Progenitor cell of endocrine pancreas (in vitro differentiated cells): ENCODE measurements at places on chromosomes 13 and 19. TPM values are rescaled to one million over a fixed set of nuclear protein-coding genes. Genes with fewer than 3 reads are reported as not detected.
A peak's percentile ranks its signal among the peaks of the same experiment; 100 is the strongest.

- peaks cover 51% of the 10 kb centered on the region for H3K27me3 ChIP-seq
- H3K27ac ChIP-seq: no peak overlapping the region
These were observed 15.9 kb upstream of the KCTD15 start for GRCh38 chr19:33780746-33781145.

GRCh38 chr13:21675095-21675991 lies 4.5 kb downstream of the FGF9 start:
- H3K36me3 ChIP-seq: no peaks in the 10 kb centered on the region
- H3K27me3 ChIP-seq: peaks cover 18% of the 10 kb centered on the region
- peak; percentile 28 for DNase-seq
- peaks cover 35% of the 10 kb centered on the region for H3K4me1 ChIP-seq
- H3K4me3 ChIP-seq: peak overlapping the region; percentile 88

DNA sequence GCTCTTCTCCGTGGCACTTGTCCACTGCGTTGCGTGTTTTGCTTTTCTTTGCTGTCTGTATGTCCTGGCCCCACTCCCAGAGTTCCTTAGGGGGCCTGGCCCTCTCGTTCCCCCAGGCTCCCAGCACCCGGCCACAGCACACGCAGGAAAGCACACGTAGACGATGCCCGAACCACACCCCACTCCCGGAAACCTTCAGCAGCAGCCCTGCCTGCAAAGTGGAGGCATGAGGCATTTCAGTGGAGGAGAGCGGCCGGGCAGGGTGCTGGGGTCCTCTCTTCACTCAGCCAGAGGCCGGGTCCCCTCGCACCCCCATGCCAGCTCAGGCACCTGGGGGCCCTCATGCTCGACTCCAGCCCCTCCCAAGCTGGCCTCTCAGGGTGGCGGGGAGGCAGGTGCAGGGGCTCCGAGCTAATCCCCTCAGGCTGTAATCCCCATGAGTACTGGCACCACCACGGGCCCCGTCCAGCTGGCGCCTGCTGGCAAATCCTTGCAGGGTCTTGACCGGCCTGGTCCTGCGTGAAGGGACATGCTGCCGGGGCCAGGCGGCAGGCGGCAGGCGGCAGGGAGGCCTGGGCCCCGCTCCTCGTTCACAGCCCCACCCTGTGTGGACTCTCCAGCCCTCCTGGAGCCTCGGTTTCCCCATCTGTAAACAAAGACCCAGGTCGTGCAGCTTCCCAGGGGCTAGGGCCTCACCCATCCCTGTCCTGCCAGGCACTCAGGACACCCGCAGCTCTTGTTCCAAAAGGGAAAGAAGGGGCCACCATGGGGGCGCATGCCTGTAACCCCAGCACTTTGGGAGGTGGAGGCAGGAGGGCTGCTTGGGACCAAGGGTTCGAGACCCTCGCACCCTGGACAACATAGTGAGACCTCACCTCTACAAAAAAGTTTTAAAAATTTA lies 7.0 kb downstream of the PIP5K1C start:
- DNase-seq: no peak
- peaks cover 3% of the 10 kb centered on the region for H3K4me1 ChIP-seq
- H3K27me3 ChIP-seq: no peaks in the 10 kb centered on the region
- H3K36me3 ChIP-seq: peaks cover 7% of the 10 kb centered on the region
- H3K4me3 ChIP-seq: no peak overlapping the region
- H3K27ac ChIP-seq: peak overlapping the region; percentile 29

- peaks cover 37% of the 10 kb centered on the region for H3K36me3 ChIP-seq
- no peak for DNase-seq
- peak overlapping the region; percentile 90 for H3K27ac ChIP-seq
- peaks cover 2% of the 10 kb centered on the region for H3K4me1 ChIP-seq
- no peaks in the 10 kb centered on the region for H3K27me3 ChIP-seq
- H3K4me3 ChIP-seq: no peak overlapping the region
These were observed 11.5 kb downstream of the PLPPR3 start for GRCh38 chr19:810077-810855.

DNA sequence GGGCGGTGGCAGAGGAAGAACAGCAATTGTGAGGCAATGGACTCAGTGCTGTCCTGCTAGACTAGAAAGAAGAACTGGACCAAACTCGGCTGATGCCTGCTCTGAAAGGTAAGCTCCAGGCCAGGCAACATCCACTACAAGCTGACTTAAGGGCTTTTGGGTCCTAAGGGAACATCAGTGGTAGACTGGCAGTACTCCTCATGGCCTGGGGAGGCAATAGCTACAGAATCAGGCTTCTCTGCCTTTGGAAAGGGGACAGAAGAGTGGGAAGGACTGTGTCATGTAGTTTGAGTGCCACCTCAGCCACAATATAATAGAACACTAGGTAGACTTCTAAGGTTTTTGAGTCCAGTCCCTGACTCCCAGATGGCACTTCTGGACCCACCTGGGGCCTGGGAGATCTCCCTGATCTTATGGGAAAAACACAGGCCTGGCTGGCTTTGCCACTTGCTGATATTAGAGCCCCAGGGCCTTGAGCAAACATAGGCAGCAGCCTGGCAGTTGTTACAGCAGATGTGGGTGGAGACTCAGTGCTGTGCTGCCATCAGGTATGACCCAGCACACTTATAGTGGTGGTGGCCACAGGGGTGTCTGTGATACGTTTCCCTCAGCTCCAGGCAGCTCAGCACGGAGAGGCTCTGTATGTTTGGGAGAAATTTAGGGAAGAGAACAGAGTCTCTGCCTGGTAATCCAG lies 9.2 kb upstream of the CLC start:
- H3K27me3 ChIP-seq: peaks cover 69% of the 10 kb centered on the region
- no peaks in the 10 kb centered on the region for H3K4me1 ChIP-seq
- no peak for DNase-seq
- H3K4me3 ChIP-seq: no peak overlapping the region
- no peak overlapping the region for H3K27ac ChIP-seq

- no peak for DNase-seq
- peaks cover 19% of the 10 kb centered on the region for H3K27me3 ChIP-seq
- H3K27ac ChIP-seq: no peak overlapping the region
- H3K4me1 ChIP-seq: no peaks in the 10 kb centered on the region
- H3K36me3 ChIP-seq: no peaks in the 10 kb centered on the region
- no peak overlapping the region for H3K4me3 ChIP-seq
These were observed 23.7 kb downstream of the LYPD3 start for GRCh38 chr19:43441716-43442115.

GRCh38 chr13:98821372-98822224 lies 69.1 kb upstream of the SLC15A1 start:
- no peak for DNase-seq
- H3K27ac ChIP-seq: no peak overlapping the region
- H3K27me3 ChIP-seq: no peaks in the 10 kb centered on the region
- H3K4me3 ChIP-seq: no peak overlapping the region

- H3K4me3 ChIP-seq: no peak overlapping the region
- no peak overlapping the region for H3K27ac ChIP-seq
- no peaks in the 10 kb centered on the region for H3K36me3 ChIP-seq
- H3K4me1 ChIP-seq: peaks cover 13% of the 10 kb centered on the region
These were observed 77.1 kb upstream of the KCTD15 start for GRCh38 chr19:33719366-33720154.

DNA sequence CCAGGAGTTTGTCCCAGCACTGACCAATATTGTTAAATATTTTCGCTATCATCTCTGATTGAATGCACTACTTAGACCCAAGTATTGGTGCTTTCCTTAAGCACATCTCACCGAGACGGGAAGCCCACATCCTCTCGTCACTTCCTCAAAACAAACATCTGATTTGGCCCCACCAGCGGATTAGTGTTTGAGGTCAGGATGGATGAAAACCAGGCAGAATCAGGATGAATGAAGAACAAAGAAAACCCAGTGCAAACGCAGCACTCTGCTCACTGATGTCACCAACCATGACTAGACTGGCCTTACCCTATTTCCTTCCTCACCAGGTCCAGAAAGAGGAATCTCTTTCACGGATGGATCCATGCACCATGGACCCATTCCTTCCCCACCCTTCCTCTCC lies 6.0 kb downstream of the PLAUR start:
- peaks cover 10% of the 10 kb centered on the region for H3K4me1 ChIP-seq
- no peak for DNase-seq
- no peak overlapping the region for H3K4me3 ChIP-seq
- H3K27ac ChIP-seq: no peak overlapping the region
- peaks cover 5% of the 10 kb centered on the region for H3K36me3 ChIP-seq

- DNase-seq: no peak
- no peaks in the 10 kb centered on the region for H3K36me3 ChIP-seq
- H3K4me3 ChIP-seq: no peak overlapping the region
- H3K27me3 ChIP-seq: peaks cover 4% of the 10 kb centered on the region
- H3K4me1 ChIP-seq: peaks cover 11% of the 10 kb centered on the region
- no peak overlapping the region for H3K27ac ChIP-seq
These were observed 177.8 kb downstream of the PAN3 start for GRCh38 chr13:28316129-28316528.

- H3K36me3 ChIP-seq: no peaks in the 10 kb centered on the region
- no peak for DNase-seq
- H3K4me3 ChIP-seq: no peak overlapping the region
- H3K27ac ChIP-seq: no peak overlapping the region
These were observed 25.3 kb upstream of the TBC1D4 start for GRCh38 chr13:75507027-75508001.

DNA sequence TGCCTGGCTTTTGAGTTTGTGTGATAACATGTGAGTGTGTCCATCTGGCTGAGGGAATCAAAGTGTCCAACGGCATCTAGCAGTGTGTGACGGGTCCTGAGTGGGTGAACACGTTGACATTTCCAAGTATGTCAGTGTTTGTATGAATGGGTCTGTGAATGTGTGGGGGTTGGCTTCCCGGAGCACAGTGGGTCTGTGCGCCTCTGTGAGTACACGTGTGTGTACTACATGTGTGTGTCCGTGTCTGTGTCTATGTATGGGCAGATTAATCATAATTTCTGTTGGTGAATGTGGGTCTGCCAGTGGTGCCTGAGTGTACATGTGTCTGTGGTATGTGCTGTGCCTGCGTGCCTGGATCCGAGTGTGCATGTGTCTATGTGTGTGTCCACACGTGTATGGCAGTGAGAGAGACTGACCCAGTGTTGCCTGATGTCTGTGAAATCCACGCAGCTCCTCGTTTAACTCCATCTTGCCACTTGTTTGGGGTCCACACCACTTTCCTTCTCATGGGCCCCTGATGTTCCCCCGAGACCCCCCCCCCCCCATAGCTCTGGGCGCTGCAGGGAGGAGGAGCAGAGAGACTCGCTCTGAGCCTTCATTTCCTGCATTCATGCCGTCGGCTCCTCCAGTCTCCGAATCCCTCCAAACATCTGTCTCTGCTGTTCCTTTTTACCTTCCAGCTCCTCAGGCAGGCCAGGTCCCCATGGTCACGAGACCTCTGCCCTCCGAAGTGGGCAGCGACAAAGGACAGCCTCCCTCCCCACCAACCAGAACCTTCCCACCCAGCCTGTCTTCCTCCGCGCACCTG lies 5.3 kb downstream of the CCDC8 start:
- H3K27ac ChIP-seq: peak overlapping the region; percentile 43
- DNase-seq: no peak
- H3K4me3 ChIP-seq: peak overlapping the region; percentile 66
- H3K36me3 ChIP-seq: peaks cover 4% of the 10 kb centered on the region
- peaks cover 42% of the 10 kb centered on the region for H3K4me1 ChIP-seq
- H3K27me3 ChIP-seq: no peaks in the 10 kb centered on the region

Gene DNAAF3
- total RNA-seq: 14.9 and 18.4 TPM in 2 replicates

Gene CCDC194
- not detected in 2 replicates for total RNA-seq

Gene KIRREL2
- total RNA-seq: 97.5 and 100.0 TPM in 2 replicates

Gene CPAMD8
- 58.6 and 63.4 TPM in 2 replicates for total RNA-seq

Gene COL4A2
- total RNA-seq: 120 and 121 TPM in 2 replicates
